HT1080 (cell line): ENCODE measurements at places on chromosomes 3 and 15.
A peak's percentile ranks its signal among the peaks of the same experiment; 100 is the strongest.

DNA sequence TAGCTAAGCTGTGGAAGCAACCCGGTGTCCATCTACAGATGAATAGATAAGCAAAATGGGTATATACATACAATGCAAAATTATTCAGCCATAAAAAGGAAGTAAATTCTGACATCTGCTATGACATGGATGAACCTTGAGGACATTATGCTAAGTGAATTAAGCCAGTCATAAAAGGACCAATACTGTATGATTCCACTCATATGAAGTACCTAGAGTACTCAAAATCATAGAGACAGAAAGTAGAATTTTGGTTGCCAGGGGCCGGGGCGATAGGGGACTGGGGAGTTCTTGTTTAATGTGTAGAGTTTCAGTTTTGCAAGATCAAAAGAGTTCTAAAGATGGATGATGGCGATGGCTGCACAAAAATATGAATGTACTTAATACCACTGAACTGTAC, 10.3 kb downstream of the EID1 start:
- no peak for DNase-seq

- DNase-seq = peak; percentile 18
Observed at GRCh38 chr15:63191895-63192618, 2.7 kb downstream of the RAB8B start.

DNA sequence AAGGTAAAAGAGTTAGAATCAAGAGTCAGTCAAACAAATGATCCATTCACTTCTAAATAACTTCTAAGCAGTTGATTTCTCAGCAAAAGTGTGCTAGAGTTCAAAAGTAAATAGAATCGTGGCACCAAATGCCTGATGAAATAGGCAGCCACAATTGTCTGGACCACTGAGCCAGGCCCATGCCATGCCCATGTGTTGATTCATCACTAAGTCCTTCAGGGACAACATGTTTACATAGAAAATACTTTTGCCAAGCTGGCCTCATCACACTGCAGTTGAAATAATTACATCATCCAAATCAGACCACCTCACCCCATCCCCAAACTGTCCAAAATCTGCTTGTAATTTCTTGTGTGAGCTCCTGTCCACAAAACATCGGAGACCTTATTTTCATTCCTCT, 216.3 kb downstream of the IGSF11 start:
- DNase-seq = no peak

DNA sequence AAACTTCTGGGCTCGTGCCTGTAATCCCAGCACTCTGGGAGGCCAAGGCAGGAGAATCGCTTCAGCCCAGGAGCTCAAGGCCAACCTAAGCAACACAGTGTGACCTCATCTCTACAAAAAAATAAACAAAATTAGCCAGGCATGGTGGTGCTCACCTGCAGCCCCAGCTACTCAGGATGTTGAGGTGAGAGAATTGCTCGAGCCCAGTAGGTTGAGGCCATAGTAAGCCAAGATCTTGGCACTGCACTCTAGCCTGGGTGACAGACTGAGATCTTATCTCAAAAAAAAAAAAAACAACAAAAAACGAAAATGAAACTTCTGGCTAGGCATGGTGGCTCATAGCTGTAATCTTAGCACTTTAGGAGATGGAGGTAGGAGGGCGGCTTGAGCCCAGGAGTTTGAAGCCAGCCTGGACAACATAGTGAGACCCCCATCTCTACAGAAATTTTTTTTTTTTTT, 53.7 kb downstream of the PIK3CB start:
- no peak for DNase-seq

DNA sequence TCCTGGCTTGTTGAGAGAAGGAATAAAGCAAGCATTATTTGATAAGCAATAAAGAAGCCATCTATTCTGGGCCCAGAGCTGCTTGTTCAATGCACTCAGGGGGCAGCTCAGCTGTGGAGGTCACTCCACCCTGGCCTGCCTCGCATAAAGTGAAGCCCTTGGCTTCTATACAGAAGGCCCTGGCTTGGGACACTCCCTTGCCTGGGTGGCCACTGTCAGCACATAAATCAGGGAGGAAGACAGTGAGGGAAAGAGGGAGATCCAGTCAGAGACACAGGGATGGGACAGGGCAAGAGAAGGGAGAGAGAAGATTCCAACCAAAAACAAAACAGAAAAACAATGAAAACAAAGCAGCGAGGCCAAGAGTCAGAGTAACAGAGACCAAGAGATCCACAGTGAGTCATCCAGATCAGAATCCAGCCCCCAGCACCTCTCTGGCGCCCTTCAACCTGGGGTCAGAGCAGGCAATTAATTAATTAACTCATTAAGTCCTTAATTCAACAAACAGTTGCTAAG, 11.8 kb downstream of the INSYN1 start:
- no peak for DNase-seq

GRCh38 chr3:172140499-172141391, 101.4 kb downstream of the FNDC3B start:
- peak; percentile 99 for DNase-seq

DNA sequence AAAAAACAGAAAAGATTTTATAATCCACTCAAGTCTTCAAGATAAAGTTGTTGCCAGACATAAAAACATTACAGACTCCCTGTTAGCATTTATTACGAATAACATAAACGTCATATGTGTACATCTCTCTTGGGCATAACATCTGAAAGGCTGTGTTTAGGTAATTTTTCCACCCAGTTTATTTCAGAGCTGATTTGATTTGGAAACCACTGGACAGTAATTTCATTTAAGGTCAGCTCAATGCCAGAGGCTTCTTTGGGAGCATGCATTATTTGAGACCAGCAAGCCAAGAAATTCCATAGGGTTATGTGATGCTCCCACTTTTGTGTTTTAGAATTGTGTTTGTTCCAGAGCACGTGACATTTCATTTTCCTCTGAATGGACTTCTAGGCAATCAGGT, 196.0 kb downstream of the AKAP13 start:
- DNase-seq = no peak

GRCh38 chr3:13114811-13115575, 41.8 kb upstream of the IQSEC1 start:
- DNase-seq = no peak
